ENCODE measurements at places on chromosomes 13 and 19.

GRCh38 chr19:1560286-1560882 is 7.7 kb downstream of the MEX3D start:
- no peak for DNase-seq

GRCh38 chr13:110475550-110476219 is 85.8 kb downstream of the RAB20 start:
- DNase-seq, result no peak

DNA sequence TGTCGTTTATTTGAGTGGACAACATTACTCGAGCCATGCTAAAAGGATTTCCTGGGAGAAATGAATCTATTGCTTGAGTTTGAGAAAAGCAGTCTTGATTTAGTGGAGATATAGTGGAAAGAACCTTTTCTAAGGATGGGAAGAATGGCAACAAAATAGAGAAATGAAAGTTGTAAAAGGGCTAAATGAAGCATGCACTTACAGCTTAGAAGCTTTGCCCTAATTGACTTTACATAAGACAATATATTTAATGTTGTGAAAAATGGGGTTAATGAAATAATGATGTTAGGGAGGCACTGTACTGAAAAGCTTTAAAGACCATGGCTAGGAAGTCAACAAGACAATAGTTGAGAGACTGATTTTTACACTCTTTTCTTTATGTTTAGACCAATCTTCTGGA is 35.4 kb downstream of the SLC10A2 start:
- DNase-seq, result no peak

DNA sequence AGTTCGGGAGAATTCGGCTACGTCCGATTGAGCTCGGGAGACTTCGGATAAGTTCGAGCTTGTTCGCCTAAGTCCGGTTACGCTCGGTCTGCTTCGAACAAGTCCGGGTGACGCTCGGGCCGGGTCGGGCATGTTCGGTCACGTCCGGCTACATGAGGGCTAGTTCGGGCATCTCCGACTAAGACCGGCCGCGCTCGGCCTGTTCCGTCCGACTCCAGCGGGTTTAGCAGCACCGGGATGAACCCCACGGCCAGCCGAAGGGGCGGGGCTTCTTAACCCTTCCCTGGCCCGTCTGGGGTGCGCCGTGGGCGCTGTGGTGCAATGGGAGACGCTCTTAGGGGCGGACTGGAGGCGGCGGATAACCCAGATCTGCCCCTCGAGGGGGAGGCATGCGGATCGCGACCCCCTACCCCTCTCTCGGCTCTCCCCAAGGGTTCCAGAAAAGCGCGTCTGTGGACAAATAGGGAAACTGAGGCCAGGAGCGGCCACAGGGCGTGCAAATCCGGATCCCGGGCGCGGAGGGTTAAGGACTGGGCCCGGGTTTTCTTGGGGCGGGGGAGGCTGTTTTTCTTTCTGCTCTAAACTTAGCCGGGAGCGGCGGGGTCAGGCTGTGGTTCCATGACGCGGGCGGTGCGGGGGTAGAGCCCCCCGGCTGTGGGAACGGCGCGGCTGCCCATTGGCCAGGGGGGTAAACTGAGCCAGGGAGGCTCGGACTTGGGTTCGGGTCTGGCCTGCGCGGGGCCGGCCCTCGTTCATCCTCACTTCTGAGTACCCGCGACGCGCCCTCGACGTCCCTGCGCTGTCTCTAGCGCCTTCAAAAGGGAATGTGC is 1.5 kb downstream of the PDE4C start:
- DNase-seq, result peak; percentile 65

DNA sequence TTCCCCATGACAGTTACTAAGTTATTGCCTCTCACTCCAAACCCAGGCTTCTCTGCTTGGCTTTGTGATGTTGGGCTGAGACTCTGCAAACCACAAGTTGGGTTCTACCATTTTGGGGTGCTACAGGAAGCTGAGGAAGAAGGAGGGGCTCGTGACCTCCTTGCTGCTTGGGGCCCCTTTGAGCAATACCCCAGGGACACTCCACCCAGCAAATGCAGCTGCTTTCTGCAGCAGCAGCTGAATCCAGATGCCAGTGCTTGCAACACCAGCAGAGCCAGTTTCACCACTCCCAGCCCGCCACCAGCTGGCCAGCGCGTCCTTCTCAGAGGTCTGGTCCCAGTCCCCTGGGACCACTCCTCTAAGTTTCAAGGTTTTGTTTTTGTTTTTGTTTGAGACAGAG is 22.0 kb upstream of the UBAC2 start:
- DNase-seq, result no peak

- no peak for DNase-seq
Observed at GRCh38 chr13:21663197-21663596, 7.7 kb upstream of the FGF9 start.

GRCh38 chr13:44906713-44907112 is 82.6 kb downstream of the NUFIP1 start:
- no peak for DNase-seq

GRCh38 chr19:19475849-19476828 is 39.2 kb downstream of the TSSK6 start:
- no peak for DNase-seq

- DNase-seq, result no peak
Observed at GRCh38 chr19:10335352-10335985, 2.1 kb upstream of the RAVER1 start.

DNA sequence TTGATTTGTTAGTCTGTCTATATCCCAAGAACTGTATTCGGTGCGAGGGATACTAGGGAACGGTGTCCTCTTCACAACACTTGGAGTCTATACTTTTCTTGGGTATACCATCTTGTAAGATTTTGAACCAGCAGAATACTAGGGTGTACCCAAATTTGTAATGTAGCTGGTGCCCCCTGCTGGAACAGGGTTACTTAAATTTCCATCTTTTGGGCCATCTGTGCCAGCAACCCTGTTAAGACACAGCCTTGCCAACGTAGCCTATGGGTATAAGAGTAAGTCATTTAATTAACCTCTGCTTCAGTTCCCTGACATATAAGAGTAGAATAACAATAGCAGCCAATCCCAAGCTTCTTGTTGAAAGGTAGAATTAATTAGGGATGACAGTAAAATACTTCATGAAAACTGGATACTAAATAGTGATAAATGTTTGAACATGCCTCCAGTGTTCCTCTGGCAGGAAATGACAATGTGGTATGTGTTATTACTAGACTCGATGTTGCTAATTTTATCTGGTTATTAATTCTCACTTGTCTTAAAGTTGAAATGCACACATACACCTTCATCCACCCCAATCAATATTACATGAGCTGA is 607.6 kb downstream of the FGF9 start:
- DNase-seq, result peak; percentile 39

DNA sequence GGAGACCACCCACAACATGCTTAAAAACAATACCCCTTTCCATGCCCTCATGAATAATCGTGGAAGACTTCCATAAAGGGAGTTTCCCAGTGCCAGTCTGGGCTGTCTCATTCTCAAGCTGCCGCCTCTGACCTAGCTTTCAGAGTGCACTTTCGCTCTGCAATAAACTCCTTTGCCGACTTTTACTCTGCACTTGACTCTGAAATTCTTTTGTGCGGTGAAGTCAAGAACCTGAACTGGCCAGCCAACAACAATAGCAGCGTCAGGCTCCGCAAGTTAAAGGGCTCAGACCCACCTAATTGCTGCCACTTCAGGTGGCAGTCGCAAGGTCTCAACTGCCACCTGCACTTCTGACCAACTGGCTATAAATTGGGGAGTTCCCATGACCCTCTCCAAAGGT is 10.3 kb upstream of the LEUTX start:
- no peak for DNase-seq

DNA sequence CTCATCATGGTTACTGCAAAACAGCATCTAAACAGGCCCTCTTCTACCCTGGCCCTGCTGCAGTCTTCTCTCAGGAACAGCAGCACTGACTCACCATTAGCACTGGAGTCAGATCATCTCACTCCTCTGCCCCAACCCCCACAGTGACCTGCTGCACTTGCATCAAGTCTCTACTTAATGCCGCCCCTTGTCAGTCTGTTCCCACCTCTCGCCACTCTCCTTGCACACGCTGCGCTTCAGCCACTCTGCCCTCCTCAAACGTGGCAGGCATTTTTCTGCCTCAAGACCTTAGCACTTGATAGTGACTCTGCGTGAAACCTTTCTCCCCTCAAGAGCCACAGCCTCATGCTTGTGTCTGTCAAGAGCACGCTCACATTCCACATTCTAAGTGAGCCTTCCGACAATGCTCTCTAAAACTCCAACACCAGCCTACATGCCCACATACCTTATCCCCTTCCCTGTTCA is 22.1 kb downstream of the MIPEP start:
- DNase-seq, result no peak

- DNase-seq, result no peak
Observed at GRCh38 chr13:85619321-85619720, 179.9 kb downstream of the SLITRK6 start.

DNA sequence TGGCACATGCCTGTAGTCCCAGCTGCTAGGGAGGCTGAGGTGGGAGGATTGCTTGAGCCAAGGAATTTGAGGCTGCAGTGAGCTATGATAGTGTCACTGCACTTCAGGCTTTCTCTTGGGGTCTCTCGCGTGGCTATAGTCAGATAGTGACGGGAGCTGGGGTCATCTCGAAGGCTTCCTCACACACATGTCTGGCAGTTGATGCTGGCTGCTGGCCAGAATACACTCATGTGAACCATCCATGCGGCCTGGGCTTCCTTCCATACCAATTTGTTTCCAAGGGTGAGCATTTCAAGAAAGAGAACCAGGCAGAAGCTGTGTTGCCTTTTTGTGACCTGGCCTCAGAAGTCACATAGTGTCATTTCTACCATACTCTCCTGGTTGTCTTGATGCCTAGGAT is 26.4 kb downstream of the LEUTX start:
- DNase-seq, result no peak

DNA sequence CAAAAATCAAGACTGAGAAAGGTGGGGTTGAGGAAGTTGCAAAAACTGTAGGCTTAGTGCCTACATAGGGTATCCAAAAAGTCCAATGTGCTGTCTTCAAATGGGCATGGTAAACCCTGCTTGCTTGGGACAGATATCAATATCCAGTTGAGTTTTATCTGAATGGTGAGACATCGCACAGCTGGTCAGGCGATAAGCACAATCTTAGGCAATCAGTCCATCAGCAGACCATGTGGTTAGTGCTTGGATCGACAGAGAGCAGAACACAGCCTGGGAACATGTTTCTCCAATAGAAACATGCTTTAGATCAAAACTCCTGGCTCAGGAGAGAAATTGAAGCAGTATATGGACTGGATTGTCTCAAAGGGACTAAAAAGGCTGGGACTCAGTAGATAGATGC is 151.3 kb upstream of the IPO5 start:
- no peak for DNase-seq

DNA sequence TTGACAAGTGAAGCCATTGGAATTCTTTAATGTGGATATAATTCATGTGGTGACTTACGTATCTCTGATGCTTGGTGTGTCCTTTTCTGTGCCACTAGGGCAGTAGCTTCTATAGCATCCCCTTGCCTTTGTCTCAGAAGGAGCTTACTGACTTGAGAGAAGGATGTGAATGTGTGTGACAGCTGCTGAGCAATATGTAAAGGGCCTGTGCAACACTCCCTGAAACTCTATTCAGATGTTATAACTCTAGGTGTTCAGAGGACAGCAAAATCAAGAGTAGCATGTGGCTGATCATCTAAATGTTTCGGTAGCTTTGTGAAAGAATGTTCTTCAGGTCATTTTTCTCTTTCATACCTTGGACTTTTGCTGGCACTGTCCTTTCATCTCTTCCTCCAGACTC is 189.5 kb downstream of the LMO7 start:
- DNase-seq, result no peak

DNA sequence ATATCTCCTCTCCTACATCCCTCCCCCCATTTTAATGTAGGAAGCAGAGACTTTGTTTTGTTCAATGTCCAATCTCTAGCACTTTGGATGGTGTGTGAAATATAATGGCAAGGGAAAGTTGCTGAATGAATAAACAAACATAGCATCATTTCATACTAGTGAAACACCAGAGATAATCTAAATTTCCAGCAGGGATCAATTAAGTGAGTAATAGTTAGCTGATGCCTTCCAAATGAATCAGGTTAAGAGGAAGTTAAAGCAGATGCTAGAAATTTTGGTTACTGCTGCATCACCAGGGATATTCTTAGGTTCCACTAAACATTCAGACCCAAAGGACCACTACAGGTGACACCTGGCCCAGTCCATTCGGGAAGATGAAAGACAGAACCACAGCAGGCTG is 8.1 kb downstream of the MRPS31 start:
- DNase-seq, result no peak

GRCh38 chr13:68588623-68589022 is 1358.5 kb upstream of the PCDH9 start:
- DNase-seq, result no peak

GRCh38 chr13:27497563-27498230 is 47.3 kb upstream of the MTIF3 start:
- no peak for DNase-seq

- no peak for DNase-seq
Observed at GRCh38 chr13:38871275-38871674, 119.4 kb downstream of the STOML3 start.

DNA sequence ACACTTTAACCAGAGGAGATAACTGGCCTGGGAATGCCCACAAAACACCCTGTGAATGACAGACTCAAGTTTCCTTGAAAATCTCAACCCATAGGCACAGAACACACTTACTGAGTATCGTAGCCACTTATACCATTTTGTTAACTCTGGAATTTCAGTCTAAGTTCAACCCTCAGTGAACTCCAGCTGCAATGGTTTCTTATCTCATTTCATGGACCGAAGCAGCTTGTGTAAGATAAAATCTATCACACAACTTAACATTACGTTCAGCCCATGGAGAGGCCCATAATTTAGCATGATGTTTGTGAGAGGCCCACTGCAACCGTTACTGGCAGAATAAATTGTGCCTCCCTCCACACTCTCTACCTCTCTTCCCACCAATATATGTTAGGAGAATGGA is 323.0 kb downstream of the DNAJC15 start:
- no peak for DNase-seq

DNA sequence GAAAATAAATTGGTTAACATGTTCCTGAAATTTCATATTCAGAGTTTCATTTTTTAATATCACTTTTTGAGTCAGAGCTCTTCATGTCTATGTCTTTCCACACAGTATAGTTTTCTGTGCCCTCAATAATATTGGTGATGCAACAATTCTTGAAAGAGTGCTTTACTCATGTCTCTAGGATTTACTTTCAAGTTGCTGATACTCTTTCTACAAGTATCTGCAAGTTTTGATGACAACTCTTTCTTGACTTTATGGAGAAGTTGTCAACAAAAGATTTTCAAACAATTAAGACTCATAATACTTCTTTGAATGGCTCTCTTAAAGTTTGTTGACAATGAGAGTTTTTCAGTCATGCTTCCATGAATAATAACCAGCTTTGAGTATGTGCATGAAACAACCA is 561.7 kb downstream of the DIAPH3 start:
- DNase-seq, result no peak

DNA sequence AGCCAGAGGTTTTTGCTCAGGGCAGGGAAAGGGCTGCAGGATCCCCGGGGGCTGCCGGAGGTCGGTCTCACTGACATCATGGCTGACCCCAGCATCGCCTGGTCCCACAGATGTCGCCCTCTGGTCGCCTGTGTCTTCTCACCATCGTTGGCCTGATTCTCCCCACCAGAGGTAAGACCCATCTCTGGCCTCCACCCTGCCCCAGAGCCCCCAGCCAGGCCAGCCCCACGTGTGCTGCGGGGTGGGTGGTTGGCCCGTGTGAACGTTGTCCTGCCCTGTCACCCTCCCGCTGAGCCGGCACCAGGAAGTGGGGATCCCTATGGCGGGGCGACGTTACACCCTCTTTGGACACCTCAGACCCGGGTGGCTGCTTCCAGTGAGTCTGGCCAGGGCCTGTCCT is 906 bp downstream of the FXYD5 start:
- DNase-seq, result no peak

Measured in activated T-helper 1 cell treated with Interleukin-2 at 50 U/mL for 16 hours (primary cell).